ENCODE measurements at places on chromosomes 3 and 15. TPM values are rescaled to one million over a fixed set of nuclear protein-coding genes. Genes with fewer than 3 reads are reported as not detected.

DNA sequence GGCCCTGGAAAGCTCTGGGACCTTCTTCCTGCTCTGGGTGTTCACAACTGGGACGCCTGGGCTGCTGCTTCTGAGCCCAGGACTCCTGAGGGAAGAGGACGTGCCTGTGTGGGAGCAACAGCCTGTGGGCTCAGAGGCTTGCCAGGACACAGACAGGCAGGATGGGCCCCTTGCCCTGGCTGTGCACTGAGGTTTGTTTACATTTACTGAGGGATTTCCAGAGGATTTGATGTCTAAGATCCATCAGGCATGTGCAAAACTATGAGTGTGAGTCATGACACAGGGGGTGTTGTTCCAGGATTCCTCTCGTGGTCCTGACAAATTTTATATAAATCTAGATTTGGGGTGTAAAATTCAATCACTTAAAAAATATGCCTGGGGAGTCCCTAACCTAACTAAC, 10.6 kb downstream of the CCR9 start:
- no peak overlapping the region for H3K27ac ChIP-seq
- peak; percentile 58 for DNase-seq
- H3K4me1 ChIP-seq: peaks cover 17% of the 10 kb centered on the region
- H3K36me3 ChIP-seq: no peaks in the 10 kb centered on the region

- no peaks in the 10 kb centered on the region for H3K4me1 ChIP-seq
- no peak overlapping the region for H3K4me3 ChIP-seq
- no peak overlapping the region for H3K27ac ChIP-seq
- DNase-seq: no peak
Observed at GRCh38 chr3:71968544-71968943, 183.6 kb upstream of the PROK2 start.

DNA sequence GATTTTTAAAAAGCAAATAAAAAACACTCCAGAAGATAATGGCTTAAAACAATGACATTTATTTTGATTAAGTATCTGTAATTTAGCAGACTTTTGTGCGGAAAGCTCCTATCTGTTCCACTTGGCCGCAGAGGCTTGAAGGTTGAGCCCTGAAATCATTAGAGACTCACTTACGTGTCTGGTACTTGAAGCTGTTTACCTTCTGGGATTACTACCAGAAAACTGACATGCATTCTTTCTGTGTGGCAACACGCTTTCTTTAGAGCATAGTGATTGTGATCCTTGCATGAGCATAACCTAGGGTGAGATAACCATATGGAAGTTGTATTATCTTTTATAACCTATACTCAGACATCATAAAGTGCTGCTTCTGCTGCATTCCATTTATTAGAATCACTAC, 298.5 kb downstream of the SI start:
- H3K27ac ChIP-seq: no peak overlapping the region
- no peak for DNase-seq
- no peak overlapping the region for H3K4me3 ChIP-seq
- no peaks in the 10 kb centered on the region for H3K36me3 ChIP-seq

CFAP92 gene
- 1.2 TPM for polyA plus RNA-seq

C3orf70 gene
- 0.45 TPM for polyA plus RNA-seq

GRCh38 chr3:138366006-138366759, 17.8 kb downstream of the MRAS start:
- no peak for DNase-seq
- H3K4me1 ChIP-seq: no peaks in the 10 kb centered on the region
- H3K27ac ChIP-seq: no peak overlapping the region
- H3K27me3 ChIP-seq: no peaks in the 10 kb centered on the region

ARL14 gene
- 0.24 TPM for polyA plus RNA-seq

TEX9 gene
- 4.7 TPM for polyA plus RNA-seq

DNA sequence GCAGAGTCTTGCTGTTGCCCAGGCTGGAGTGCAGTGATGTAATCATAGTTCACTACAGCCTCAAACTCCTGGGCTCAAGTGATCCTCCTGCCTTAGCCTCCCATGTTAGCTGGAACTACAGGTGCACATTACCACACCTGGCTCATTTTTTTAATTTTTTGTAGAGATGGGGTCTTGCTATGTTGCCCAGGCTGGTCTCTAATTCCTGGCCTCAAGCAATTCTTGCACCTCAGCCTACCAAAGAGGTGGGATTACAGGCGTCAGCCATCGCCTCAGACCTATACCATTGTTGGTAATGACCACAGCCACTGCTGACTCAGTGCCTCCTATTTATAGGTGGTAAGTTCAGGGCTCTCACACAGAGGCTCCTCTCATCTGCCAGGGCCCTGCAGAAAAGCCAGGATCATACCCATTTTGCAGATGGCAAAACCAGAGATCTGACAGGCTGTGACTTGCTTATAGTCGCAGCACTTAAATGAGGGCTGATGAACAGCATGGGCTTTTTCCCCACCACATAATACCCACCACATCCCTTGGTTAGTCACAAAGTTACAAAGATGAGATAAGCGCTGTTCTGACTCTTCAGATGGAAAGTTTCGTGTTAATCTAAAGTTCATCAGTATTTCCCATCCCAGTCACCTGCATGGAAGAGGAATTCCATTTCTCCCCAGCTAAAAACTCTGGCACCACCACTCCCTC, 21.8 kb upstream of the SPATA12 start:
- peaks cover 3% of the 10 kb centered on the region for H3K4me1 ChIP-seq
- no peak overlapping the region for H3K27ac ChIP-seq
- no peaks in the 10 kb centered on the region for H3K36me3 ChIP-seq

DNA sequence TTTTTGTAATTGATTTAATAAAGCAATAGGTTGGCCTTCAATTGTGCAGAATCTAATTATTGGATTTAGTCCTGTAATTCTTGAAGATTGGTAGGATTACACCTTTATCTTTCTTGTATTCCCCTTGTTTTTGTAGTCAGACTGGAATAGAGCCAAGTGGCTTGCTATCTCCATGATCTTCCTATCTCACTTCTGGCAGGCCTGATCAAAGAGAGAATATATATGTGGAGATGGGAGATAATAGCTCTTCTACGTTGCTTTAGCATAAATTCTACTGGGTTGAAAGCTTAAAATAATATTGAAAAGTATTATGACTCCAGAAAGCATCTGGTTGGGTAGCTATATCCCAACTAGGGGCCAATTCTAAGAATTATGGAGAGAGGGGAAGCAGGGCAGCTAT, 16.9 kb upstream of the IFT57 start:
- H3K36me3 ChIP-seq: no peaks in the 10 kb centered on the region
- no peak overlapping the region for H3K27ac ChIP-seq
- H3K4me1 ChIP-seq: no peaks in the 10 kb centered on the region
- H3K27me3 ChIP-seq: no peaks in the 10 kb centered on the region
- H3K4me3 ChIP-seq: no peak overlapping the region

DNA sequence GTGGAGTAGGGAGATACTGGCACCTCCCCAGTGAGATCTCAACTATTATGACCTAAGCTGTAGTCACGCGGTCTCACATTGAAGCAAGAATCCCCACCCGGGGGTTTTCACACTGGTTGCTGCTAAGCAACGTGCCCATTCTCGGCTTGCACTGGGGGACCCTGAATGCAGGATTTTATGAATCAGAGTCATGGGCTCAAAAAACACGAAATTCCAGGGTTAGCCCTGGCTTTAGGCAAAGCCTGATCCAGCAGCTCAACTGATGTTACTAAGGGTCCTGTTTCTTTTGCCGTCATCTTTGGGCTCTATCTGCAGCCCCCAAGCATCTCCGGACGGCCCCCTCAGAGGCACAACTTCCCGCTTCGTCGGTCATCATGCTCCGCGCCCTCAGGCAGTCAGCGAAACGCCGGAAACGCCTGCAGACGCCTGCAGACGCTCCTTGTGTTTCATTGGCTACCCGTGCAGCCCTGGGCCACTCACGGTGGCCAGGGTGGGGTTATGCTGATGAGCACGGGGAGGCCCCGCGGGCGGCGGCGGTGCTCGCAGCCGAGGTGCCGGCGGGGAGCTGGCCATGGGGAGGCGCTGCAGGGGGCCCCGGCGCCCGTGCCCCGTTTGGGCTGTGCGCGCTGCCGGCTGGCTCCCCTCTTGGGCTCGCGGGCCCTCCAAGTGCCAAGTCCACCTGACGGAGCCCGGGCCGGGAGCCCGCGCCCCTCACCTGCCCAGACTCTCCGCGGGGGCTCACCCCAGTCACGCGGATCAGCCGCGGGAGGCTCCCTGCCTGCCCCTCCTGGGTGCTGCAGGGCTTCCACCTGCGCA, 25.8 kb downstream of the EFCC1 start:
- peak overlapping the region; percentile 7 for H3K4me3 ChIP-seq
- no peaks in the 10 kb centered on the region for H3K36me3 ChIP-seq
- H3K27me3 ChIP-seq: no peaks in the 10 kb centered on the region

- H3K4me1 ChIP-seq: no peaks in the 10 kb centered on the region
- H3K36me3 ChIP-seq: peaks cover 17% of the 10 kb centered on the region
- DNase-seq: peak; percentile 63
- H3K27ac ChIP-seq: peak overlapping the region; percentile 78
- H3K4me3 ChIP-seq: no peak overlapping the region
Observed at GRCh38 chr3:50323092-50323600, 601 bp upstream of the HYAL2 start.

- no peak for DNase-seq
- H3K27me3 ChIP-seq: peaks cover under 1% of the 10 kb centered on the region
- H3K4me3 ChIP-seq: no peak overlapping the region
Observed at GRCh38 chr3:178458313-178459037, 77.8 kb upstream of the KCNMB2 start.

DNA sequence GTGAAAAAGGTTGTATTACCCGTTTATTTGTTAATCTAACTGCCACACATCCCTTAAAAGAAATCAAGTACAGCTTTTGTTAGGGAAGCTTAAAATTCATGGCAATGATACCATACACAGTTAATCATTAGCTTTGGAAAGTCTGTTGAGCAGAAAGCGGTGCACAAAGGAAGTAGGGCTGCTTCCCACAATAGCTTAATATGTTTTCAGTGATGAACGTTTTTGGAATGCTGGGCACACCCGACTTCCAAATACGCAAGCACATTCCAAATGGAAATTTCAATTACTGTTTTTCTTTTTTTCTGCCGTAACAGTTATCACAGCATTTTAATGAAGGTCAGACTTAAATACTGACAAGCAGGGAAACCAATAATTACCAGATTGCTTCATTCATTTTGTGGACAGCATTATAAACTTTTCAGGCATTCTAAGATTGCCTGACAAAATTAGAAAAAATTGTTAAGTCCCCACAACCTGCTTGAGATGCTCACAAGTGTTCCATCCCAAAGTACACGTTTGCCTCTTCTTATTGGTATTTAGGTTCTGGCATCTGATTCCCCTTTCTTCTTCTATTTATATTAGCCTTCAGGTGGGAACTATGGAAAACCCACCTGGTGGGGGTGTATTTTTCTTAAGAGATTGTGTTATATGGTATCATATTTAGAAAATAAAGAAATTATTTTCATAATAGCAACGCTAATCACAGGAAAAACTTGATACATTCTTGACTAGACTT, 1.1 kb upstream of the ECT2 start:
- H3K4me1 ChIP-seq: peaks cover 5% of the 10 kb centered on the region
- peak overlapping the region; percentile 70 for H3K27ac ChIP-seq
- H3K36me3 ChIP-seq: no peaks in the 10 kb centered on the region

GRCh38 chr3:87006844-87007439, 16.0 kb upstream of the VGLL3 start:
- no peak overlapping the region for H3K27ac ChIP-seq
- no peaks in the 10 kb centered on the region for H3K27me3 ChIP-seq
- no peaks in the 10 kb centered on the region for H3K36me3 ChIP-seq
- DNase-seq: peak; percentile 38

DNA sequence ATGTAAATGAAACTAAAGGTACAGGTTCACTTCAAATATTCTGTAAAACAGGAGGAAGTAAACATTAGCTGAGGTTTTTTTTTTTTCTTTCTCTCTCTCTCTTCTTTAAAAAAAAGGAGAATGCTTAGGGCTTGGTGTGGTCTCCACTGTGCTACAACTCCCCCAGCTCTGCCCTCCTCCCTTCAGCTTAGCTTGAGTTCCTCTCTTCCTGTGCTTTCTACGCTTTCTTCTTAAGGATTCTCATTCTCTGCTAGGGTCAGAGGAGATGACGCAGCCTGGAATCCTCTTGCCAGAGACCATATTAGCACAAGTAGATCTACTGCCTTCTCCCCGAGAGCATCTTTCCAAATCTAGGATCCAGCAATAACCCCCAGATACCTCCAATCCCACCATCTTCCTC, 69.1 kb upstream of the SNRK start:
- no peaks in the 10 kb centered on the region for H3K36me3 ChIP-seq
- no peaks in the 10 kb centered on the region for H3K4me1 ChIP-seq
- no peak overlapping the region for H3K27ac ChIP-seq
- DNase-seq: no peak

GRCh38 chr3:9690451-9691450, 12.9 kb upstream of the CPNE9 start:
- H3K27me3 ChIP-seq: no peaks in the 10 kb centered on the region
- DNase-seq: no peak
- peaks cover 8% of the 10 kb centered on the region for H3K36me3 ChIP-seq

GRCh38 chr3:69735893-69736292, 3.4 kb upstream of the MITF start:
- peaks cover 23% of the 10 kb centered on the region for H3K4me1 ChIP-seq
- no peaks in the 10 kb centered on the region for H3K27me3 ChIP-seq
- DNase-seq: no peak

Data from lung (tissue), 17 donors.